ENCODE measurements at places on chromosomes 5 and 9.

DNA sequence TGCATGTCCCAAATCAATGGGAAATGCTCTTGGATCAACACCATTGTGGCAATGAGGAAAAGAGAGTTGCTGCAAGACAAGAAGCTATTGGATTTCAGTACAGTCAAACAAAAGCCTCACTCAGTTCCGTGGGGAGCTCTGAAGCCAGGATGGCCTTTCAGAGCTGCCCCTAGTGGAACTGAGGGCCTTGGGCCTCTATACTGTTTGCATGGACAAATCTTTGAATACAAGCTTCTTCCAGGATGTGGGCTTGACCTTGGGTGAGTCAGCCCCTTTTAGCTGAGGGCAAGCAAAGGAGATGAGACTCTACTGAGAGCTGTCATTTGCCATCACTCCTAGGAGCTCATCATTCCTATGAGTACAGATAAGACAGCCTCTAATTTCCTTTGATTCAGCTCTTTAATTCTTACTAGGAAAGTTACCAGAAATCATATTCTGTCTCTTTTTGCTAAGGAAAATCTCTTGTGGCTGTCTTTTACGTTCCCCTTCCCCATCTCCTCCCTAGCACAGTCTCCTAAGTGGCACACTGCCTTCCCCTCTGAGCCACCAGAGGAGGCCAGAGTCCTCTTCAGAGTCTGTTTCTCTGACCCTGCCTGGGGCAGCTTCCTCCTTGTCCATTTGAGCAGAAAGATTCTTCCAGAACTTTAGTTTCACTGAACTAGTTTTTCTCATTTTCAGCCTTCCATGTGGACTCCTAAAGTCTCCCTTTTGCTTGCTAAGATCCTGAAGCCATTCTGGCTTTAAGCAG is 168.8 kb upstream of the POC5 start:
- no peak for DNase-seq

GRCh38 chr5:44365345-44365744 is 23.9 kb downstream of the FGF10 start:
- no peak for DNase-seq

GRCh38 chr5:107607671-107608345 is 62.9 kb downstream of the EFNA5 start:
- no peak for DNase-seq

- DNase-seq, result no peak
Observed at GRCh38 chr5:141821430-141821925, 56.7 kb downstream of the PCDH1 start.

Measured in stimulated activated CD8-positive, alpha-beta memory T cell treated with anti-CD3 and anti-CD28 coated beads, Interleukin-4, amount 100 ng/mL, for 1 hour (primary cell).